ENCODE measurements at places on chromosomes 7 and 10.

- DNase-seq: no peak
Observed at GRCh38 chr7:130593033-130593432, 75.5 kb downstream of the COPG2 start.

GRCh38 chr7:7920481-7920880 is 48.1 kb upstream of the GLCCI1 start:
- no peak for DNase-seq

DNA sequence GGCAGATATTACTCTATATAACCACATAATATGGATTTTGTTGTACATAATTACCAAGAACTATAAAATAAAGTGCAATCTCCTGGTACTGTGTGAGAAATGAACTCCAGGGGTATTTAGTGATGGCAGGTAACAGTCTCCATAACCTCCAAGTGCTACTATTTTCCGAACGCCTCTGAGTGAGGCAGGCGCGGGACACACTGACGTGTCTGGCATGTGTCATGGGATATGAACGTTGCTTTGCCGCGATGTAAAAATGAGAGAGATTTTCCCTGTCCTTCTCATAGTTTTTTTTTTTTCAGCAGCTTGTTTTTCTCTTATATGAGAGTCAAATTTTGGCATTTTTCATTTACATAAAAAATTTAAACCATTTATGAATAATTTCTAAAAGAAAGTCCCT is 3.6 kb downstream of the ADARB2 start:
- no peak for DNase-seq

DNA sequence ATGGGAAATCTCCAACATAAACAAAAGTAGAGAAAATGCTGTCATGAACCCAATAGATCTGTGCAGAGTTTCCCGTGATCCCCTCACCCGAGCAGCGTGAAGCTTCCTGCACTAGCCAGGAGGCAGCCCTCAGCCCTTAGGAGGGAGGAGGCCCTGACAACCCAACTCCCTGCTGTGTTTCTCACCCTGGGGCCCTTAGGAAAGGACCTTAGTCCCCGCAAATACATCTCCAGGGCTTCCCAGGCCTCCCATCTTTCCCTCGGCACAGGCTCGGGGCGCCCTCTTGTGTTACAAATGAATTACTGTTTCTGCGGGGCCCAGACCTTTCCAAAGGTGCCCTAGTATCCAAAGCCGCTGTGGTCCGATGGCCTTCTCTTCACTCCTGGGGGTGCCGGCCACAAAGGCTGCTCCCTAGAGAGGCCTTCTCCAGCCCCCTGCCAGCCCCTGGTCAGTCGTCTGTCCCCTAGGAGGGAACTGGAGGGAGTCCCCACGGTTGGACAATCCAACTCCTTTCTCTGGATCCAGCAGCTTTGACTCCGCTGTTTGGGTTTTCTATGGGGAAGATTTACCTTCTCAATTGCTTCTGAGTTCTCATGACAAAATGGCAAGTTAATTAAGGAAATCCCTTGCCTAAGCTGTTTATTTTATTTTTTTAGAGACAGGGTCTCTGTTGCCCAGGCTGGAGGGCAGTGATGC is 49.9 kb upstream of the SH2B2 start:
- DNase-seq: peak; percentile 7

GRCh38 chr10:44965651-44966097 is 6.1 kb downstream of the RASSF4 start:
- DNase-seq: no peak

DNA sequence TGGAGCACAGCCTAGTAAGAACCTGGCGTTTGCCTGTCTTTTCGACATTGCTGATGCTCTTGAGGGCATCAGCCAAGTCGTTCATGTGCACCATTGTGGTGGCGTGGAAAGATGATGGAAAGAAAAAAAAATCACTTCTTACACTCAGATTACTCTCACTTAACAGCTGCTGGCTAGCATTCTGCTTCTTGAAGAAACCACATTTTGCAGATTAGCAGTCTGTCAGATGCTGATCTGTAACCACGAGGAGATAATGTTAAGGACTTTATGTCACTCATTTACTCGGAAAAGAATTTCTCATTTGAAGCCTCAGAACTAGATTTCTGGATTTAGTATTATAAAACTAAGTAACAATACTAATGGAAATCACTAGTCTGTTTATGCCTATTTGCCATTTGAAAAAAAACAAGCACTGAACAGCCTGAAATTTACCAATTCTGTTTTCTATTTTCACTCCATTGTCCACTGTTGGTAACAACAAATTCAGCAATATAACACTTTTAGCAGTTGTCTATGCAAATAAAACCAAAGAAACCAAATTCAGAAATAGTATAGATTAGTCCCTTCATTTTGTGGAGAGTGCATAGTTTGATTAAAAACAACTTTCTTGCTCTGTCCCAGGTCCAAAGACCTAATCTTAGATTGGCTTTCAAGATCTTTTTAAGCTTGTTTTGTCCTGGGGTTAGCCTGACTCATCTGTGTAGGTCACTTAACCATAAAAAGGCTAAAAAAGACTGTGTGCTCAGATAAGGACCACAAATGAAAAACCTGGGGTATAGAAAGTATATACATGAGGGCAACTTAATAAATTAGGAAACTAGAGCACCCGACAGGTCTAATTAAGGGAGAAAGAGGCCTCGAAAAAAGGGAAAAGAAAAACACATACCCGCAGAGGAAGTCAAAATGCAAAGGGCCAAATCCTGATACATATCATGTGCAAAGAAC is 67.5 kb downstream of the NT5C2 start:
- DNase-seq: no peak

DNA sequence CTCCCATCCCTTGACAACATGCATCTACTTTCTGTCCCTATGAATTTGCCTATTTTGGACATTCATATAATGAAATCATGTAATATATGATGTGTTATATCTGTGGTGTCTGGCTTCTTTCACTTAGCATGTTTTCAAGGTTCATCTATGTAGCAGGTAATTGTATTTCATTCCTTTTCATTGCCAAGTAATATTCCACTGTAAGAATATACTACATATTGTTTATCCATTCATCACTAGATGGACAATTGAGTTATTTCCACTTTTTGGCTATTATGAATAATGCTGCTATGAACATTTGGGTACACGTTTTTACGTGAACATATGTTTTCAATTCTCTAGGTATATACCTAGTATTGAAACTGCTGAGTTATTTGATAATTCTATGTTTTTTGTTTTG is 238.2 kb downstream of the PTEN start:
- DNase-seq: no peak

DNA sequence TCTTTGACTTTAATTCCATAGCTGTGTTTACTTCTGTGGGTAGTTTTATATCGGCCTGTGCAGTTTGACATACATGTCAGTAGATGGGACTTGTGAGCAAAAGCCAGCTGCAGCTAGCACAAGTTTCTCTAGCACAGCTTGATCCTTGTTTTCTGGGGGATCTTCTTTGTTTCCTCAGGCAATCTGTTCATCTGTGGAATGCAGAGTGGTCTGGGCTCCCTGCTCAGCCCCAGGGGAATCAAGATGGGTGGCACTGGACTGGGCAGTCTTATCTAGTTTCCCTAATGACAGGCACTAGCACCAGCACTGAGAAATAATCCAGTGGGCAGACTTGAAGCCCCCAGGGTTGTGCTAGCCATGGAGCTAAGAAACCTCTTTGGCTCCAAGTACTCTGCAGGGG is 40.8 kb downstream of the CYP2C19 start:
- DNase-seq: no peak

GRCh38 chr10:43118631-43119415 is 19.4 kb upstream of the CSGALNACT2 start:
- DNase-seq: no peak

- no peak for DNase-seq
Observed at GRCh38 chr10:29033311-29033940, 255.4 kb upstream of the LYZL1 start.

GRCh38 chr10:112393341-112393740 is 19.4 kb downstream of the ACSL5 start:
- no peak for DNase-seq

GRCh38 chr7:103149808-103150180 is 895 bp upstream of the NAPEPLD start:
- no peak for DNase-seq

- DNase-seq: no peak
Observed at GRCh38 chr7:144454-144826, 47.9 kb upstream of the FAM20C start.

DNA sequence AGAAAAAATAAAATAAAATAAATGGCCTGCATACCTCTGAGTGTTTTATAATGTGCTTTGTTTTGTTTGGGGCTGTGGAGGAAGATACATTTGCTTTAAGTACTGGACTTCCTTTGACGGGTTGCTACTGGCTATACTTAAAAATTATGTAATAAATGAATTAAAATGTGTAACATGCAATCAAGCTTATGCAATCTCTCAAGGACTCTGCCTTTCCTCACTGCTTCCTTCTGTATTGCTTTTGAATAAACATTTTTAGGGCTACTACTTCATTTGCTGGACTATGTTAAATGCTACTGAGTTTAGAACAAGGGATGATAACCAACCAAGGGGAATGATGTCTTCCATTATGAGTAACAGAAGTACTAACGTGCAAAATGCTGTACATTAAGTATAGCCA is 91.6 kb downstream of the ETV1 start:
- no peak for DNase-seq

- DNase-seq: no peak
Observed at GRCh38 chr7:45968856-45969541, 47.9 kb upstream of the IGFBP3 start.

DNA sequence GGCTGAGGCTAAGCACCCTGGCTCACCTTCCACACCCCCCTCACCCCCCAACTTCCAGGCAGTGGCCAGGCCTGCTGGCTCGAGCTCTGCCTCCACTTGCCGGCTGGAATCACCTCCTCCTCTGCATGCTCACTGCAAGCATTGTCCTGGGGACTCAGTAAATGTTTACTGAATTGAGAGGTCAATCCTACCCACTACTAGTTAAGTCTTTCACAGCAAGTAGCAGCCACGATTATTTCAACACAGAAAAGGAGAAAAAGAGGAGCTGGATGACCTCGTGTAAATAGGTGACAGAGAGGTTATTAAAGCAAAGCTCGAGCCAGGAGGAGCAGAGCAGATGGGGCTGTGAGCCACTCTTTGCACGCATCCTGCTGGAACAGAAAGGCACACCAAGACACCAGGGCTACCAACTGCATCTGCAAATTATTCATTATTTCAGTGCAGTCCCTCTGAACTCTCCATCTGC is 32.1 kb downstream of the HIPK2 start:
- no peak for DNase-seq

DNA sequence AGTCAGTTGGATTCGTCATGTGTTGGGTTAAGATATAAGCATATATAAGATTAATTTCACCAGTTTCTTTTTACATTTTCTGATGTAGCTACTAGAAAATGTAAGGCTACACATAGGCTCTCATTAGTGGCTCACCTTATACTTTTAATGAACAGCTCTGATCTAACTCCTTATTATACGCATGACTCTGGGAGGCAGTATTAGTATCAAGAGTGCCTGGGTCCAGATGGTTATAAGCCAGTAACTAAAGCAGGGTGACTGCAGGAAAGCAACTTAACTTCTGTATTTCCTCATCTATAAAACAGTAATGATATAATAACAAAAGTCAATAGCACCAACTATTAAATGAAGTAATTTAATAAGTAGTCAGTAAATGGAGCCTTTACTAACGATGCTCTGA is 1.4 kb upstream of the ELMO1 start:
- no peak for DNase-seq

DNA sequence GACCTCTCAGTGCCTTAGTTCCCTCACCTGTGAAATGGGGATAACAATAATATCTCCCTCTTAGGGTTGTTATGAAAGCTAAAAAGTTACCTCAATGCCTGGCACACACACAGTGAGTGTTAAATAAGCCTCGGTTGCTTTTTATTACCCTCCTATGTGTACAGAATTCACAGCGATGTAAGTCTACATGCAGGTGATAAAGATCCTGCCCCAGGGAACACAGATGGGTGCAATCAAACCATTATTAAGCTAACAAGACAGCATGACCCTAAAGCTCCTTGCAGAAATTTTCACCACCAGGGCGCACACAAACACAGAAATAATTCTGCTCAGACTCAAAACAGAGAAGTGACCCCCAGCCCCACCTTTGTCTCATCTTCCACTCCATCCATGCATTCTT is 261.9 kb downstream of the SNX10 start:
- DNase-seq: no peak

- DNase-seq: no peak
Observed at GRCh38 chr7:867406-868188, 8.8 kb upstream of the GET4 start.

DNA sequence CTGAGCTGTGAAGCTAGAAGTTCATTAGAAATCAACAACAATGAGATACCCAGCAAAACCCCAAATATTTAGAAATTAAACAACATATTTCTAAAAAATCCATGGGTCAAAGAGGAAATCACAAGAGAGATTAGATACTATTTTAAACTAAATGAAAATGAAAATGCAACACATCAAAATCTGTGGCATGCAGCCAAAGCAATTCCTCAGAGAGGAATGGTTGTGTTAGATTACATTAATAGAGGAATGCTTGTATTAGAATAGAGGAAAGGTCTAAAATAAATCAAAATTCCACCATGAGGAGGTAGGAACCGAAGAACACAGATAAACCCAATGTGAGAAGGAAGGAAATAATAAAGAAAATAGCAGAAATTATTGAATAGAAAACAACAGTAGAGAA is 642.1 kb upstream of the GALNT17 start:
- no peak for DNase-seq

- no peak for DNase-seq
Observed at GRCh38 chr7:142500366-142500765, 242.5 kb upstream of the PRSS58 start.

DNA sequence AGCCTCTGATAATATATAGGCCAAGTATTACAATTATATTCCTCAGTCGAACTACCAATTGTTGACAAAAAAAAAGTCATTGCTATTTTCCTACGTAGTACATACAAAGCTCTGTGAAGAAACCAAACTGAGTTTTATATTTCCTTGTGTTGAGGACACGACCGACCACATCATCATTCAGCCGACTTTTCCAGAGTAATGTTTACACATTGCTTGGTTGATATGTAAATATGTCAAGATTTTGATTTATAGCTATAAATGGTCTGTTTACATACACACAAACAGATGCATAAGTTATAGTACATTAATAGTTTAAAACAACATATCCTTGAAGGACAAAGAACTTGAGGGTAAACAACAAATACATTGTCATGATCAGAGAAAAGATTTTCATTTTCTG is 121.5 kb downstream of the CRPPA start:
- no peak for DNase-seq

All from NK-92 treated with Interleukin-12 subunit alpha and Interleukin-12 subunit beta, amount 100 ng/mL, for 24 hours (cell line).